Activated CD4-positive, alpha-beta T cell treated with anti-CD3 and anti-CD28 coated beads, Interleukin-2, amount 50 U/mL, for 16 hours (primary cell): ENCODE measurements at places on chromosomes 6 and 20.

- DNase-seq: no peak
These were observed 110.5 kb upstream of the MTHFD1L start for GRCh38 chr6:150755042-150755441.

DNA sequence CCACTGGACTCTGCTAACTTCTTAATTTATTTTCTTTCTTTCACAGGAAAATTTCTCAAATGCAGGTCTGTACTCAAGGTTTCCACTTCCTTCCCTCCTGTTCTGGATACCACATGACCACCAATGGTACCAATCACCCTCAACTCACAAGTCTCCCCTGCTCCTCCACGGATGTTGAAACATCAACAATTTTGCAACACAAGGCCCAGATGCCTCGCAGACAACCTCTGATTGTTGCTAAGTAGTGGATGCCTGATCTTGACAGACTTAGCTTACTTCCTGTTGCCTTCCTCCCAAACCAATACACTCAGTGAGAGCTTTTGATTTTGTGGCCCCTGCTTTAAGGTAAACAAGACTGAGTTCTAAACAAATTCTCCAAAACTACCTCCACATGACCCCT lies 146.6 kb downstream of the FRK start:
- DNase-seq: no peak

DNA sequence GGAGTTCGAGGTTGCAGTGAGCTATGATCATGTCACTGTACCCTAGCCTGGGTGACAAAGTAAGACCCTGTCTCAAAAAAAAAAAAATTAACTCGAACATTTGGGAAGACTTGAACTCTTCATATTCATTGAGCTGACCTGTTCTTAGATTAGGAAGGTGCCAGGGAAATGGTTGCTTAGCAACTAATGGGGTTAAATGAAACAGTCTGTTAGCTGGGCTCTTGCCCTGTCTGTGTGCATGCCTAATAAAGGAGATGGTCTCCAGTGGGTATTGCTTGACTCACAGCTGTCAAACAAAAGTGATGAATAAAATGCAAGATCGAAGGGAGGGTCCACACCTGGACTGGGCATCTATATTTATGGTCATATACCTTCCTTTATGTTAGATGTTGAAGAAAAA lies 101.8 kb downstream of the KLHL32 start:
- DNase-seq: no peak

GRCh38 chr6:139655783-139656705 lies 281.6 kb upstream of the CITED2 start:
- DNase-seq: no peak

GRCh38 chr6:43035495-43036194 lies 14.2 kb downstream of the RRP36 start:
- no peak for DNase-seq

GRCh38 chr20:39222101-39222500 lies 260.0 kb downstream of the DHX35 start:
- no peak for DNase-seq

DNA sequence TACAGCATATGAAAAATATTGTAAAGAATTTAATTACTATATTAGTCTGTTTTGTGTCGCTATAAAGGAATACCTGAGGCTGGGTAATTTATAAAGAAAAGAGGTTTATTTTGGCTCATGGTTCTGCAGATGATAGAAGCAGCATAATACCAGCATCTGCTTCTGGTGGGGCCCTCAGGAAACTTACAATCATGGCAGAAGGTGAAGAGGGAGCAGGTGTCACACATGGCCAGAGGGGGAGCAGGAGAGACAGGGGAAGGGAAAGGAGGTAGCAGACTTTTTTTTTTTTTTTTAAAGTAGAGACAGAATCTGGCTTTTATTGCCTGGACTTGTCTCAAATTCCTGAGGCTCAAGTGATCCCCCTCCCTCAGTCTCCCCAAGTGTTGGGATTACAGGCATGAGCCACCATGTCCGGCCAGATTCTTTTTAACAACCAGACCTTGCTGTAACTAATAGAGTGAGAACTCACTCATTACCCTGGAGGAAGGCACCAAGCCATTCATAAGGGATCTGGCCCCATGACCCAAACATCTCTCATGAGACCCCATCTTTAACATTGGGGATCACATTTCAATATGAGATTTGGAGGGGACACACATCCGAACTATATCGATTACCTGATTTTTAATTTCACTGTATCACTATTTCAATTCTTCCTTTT lies 64.6 kb downstream of the MAN1A1 start:
- peak; percentile 22 for DNase-seq

DNA sequence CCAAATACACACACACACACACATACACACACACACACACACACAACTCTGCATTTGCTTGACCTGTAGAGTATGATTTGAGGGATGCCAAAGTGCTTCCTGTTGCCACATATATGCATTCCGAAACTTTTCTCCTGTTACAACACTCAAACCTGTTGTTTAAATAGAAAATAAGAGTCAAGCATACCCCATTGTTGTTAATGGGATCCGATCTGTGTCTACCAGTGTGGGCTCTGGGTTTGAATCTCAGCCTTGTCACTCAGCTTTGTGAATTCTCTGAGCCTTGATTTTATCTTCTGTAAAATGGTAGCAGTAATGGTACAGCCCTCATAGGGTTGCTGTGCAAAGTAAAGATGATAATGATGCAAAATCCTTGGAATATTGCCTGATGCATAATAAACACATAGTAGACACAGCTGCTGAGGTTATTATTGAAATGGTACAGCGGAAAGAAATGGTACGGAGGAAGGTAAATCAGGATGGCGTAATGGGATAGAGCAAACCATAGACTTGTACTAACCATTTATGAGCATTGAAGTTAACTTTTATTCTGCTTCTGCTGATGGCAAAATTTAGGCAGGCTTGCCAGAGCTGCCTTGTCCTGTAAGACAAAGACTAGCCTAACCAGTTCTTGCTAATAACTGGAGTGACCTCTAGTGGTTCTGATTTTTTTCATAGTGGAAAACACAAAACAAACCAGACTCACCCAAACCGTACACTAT lies 113.5 kb upstream of the PHACTR1 start:
- no peak for DNase-seq

DNA sequence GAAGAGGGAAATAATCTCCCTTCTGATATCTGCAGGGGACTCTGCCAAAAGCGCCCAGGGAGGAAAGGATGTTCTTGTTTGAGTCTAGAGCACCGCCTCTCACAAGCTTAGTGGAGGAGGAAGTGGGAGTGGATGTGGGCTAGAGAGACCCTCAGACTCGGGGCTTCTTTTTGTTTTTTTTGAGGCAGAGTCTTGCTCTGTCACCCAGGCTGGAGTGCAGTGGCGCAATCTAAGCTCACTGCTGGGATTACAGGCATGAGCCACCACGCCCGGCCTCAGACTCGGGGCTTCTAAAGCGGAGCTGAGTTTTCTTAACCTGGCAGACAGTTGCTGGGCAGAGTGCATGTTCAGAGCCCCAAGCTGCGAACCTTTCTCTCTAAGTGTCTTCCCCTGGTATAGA lies 310.8 kb downstream of the BMP7 start:
- DNase-seq: no peak

GRCh38 chr20:46374383-46374782 lies 32.0 kb downstream of the ELMO2 start:
- no peak for DNase-seq

DNA sequence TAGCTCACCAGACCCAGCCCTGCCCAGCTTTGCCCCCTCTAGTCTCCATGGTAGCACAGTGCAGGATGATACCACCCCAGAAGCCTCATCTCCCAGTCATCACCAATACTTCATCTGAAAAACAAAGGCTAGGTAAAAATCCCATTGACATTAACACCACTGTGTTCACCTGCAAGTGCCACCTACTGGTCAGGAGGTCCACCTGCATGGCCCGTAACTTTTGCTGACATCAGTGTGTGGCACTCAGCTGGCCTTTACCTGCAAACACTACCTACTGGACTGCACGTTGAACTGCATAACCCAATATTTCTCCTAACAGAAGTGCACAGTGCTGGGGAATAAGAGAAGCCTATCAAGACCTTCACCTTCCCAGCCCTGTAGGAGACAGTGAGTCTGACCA lies 234.7 kb upstream of the ADGRB3 start:
- DNase-seq: no peak

DNA sequence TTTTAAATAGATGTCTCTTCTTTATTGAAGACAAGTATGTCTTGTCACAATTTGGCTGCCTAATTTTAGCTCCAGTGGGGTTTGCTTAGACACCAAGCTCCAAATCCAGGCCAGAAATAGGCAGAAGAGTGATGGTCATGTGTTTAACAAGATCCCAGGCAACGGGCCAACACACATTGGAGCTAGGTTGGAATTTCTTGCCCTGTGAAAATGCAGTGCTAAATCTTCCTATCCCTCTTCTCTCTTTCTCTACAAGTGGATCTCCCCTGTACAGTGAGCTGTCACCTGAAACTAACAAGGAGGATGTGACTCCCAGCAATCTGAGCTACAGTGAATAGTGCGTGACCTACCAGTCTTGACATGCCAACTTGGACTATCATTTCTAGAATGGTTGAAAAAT lies 65.3 kb upstream of the VGLL2 start:
- no peak for DNase-seq

DNA sequence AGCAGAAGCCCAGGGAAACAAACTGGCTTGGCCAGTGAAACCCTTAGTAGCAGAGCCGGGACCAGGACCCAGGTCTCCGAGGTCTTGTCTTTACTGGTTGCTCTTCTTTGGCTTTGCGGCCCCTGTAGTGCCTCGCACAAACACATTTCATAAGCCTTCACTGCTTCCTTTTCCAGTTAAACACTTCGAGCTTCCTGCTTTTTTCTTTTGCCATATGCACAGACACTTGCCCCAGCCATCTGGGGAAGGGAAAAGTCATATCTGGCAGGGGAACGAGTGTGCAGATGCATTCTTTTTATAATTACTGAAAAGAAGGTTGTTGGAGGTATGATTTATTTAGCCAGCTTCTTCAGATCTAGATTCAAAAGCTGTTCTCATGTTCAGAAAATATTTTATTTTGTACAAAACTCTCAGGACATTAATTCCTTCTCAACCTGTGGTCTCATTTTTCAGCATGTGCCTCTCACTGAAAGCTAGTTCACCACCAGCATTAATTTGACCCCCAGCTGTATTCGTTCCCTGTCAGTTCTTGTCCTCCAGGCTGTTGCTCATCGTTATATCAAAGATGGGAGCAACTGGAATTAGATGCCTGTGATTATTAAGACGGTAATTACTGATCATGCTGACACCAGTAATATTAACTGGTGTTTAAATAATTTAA lies 19.2 kb downstream of the KLHL32 start:
- no peak for DNase-seq

- DNase-seq: no peak
These were observed 173.1 kb upstream of the MMS22L start for GRCh38 chr6:97456070-97456469.

GRCh38 chr6:33944686-33945411 lies 141.0 kb upstream of the MLN start:
- no peak for DNase-seq

DNA sequence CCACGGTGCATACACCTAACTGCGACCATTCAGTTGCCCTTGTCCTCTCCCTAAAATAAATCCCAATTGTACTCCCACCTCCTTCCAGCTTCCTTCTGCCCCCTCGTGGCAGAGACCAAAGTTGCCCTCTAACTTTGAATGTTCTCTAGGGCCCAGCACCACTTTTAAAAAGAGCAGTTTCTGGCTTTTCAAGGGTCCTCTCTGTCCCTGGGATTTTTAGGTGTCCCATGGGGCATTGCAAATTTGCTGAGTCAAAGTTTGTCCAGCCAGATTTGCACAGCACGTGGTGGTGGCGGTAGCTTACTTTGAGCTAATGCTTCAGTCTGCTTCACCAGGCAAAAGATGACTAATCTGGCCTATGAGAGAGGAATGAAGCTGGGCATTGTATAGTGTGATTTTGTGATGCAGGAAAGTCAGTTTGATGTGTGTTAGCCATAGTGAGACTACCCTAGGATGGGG lies 100.2 kb downstream of the PERP start:
- DNase-seq: peak; percentile 35

DNA sequence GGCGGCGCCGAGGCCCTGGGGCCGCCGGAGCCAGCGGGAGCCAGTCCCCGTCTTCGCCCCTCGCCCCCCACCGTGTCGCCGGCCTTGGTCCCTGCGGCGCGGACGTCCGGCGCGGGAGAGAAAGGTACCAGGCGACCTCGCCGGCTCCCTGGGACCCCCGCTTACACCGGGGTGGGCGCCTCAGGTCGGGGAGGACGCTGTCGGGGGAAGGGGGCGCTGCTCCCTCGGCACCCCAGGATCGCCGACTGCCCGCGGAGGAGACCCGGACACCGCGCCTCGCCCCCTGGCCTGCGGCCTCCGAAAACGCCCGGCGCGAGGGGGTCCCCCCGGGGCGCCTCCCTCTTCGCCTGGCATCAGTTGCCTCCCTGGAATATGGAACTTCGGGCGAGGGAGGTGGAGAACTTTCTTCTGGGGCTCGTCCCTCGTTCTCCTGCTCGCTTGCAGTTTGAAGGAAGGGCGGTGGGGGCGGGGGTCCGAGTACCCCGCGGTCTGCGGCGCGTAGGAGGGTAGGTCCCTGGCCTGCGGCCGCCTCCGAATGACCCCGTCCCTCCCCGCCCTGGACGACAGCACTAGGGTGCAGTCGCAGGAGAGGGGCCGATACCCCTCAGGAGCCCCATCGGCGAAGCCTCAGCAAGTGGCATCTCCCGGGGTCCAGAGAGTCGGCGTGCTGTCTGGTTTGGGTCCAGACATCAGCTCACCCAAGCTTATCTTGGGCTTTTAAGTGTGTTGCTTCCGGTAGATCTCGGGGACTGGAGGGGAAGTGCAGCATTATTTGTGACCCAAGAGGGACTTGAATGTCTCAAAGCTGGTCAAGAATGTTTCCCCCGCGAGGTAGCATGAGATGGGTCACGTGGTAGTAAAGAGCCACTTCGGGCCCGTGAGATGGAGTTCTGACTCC lies 549 bp downstream of the ANKRD6 start:
- DNase-seq: no peak

GRCh38 chr6:167674486-167674885 lies 152.2 kb upstream of the AFDN start:
- no peak for DNase-seq

- DNase-seq: no peak
These were observed 10.9 kb downstream of the ZSCAN9 start for GRCh38 chr6:28235912-28236452.

DNA sequence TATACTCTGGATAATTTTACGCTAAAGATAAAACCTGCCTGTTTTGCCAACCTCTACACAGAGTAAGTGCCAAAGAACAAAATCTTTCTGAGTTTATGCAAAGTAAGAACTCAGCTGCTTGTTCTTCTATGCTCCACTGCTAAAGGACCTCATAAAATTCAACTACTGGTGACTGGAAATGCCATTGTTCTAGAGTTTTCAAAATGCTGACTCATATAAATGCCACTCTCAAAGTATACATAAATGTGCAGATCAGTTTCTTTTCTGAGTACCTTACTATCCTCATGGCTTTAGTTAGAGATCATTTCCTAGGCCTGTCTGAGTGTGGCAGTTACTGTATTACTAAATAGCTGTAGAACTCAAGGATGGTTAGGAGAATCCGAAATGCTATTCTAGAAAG lies 45.6 kb downstream of the LYRM4 start:
- no peak for DNase-seq

GRCh38 chr6:169778646-169779045 lies 27.2 kb downstream of the ERMARD start:
- no peak for DNase-seq

DNA sequence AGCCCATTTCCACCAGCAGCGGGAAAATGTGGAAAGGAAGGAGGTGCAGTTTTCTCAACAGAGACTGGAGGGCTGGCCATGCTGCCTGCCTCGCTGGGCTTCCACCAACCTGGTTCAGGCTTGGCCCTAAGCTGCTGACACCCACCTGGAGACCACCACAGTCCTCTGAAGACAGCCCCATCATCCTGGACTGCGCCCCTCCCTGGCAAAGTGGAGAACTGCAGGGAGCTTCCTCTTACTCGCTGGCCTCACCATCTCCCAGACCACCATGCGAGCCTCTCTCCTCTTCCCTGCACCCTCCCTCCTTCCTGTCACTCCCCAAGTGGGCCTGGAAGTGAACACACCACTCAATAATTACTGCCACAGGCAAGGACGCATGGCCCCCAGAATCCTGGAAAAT lies 71.5 kb downstream of the PSMG4 start:
- DNase-seq: no peak
